ENCODE measurements at places on chromosomes 16 and 17. TPM values are rescaled to one million over a fixed set of nuclear protein-coding genes. Genes with fewer than 3 reads are reported as not detected.

GRCh38 chr16:74320707-74321106, 24.1 kb downstream of the PSMD7 start:
- no peak for DNase-seq

DNA sequence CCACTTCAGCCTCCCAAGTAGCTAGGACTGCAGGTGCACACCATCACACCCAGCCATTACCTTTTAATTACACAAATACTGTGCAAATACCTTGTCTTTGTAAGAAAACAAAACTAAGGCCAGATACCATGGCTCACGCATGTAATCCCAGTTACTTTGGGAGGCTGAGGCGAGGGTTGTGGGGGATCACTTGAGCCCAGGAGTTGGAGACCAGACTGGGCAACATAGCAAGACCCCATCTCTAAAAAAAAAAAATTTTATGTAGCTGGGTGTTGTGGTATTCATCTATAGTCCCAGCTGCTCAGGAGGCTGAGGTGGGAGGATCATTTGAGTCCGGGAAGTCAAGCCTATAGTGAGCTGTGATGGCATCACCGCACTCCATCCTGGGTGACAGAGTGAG, 151.6 kb downstream of the CLEC16A start:
- no peak for DNase-seq

- DNase-seq = no peak
Observed at GRCh38 chr16:70480127-70481105, 26.0 kb downstream of the FCSK start.

- DNase-seq = no peak
Observed at GRCh38 chr16:73131156-73131862, 83.4 kb upstream of the ZFHX3 start.

GRCh38 chr16:9447195-9447551, 355.7 kb downstream of the HAPSTR1 start:
- no peak for DNase-seq

DNA sequence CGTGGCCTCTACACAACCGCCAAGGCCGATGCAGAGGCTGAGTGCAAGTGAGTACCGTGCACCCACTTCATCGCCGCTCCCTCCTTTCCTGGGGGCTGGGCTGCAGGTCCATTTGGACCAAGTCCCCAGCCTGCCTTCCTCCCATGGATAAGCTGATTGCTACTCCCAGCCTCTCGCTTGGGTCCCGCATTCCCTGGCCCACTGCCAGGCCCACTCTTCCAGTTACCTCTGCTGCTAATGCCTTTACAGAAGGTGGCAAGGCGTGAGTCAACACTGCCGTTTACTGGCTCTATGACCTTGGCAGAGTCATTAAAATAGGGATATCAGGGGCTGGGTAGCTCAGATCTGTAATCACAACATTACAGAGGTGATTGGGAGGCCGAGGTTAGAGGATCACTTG, 11.2 kb downstream of the SULT1A2 start:
- DNase-seq = no peak

GRCh38 chr16:14194721-14195120, 123.6 kb downstream of the MRTFB start:
- DNase-seq = no peak

GRCh38 chr16:57622361-57623250, 5.8 kb upstream of the ADGRG1 start:
- DNase-seq = no peak

GRCh38 chr16:22023505-22023904, 15.6 kb downstream of the MOSMO start:
- no peak for DNase-seq

DNA sequence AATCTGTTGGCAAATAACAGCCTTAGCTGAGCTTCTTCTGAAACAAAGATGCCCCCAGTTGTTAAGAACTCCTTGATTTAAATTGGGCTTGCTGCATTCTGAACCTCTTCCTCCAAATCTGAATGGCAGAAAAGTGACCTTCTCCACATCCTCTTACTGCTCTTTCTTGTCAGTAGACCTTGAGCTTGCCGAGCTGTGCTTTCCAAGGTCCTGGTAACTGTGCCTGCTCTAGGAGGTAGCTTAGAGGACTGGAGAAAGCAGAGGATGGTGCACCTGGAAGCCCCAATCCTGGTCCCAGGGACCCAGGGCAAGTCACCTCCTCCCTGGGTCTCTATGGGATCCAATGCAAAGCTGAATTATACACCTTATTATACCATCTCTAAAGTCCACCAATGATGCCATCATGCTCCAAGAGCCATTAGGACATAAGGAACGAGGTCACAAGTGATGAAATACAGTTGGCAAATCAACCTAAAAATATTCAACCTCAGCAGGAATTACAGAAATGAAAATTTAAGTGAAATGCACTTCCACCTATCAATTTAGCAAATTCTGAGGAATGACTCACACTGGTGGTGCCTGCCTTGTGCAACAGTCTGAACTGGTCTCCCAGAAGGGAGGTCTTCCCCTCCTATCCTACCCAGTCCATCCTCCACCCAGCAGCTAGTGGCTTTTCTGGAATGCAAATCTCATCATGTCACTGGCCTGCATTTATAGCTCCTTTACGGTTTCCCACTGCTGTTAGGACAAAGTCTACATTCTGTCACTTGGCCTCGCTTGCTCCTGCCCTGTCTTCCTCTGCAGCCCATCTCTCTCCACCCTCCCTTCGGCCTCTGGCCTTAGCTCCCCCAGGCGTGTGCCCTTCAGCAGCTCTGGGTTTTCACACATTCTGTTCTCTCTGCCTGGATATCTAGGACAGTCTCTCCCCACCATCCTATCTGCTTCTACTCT, 36.6 kb downstream of the TOM1L2 start:
- peak; percentile 92 for DNase-seq

- DNase-seq = no peak
Observed at GRCh38 chr17:33438139-33438538, 145.0 kb upstream of the ASIC2 start.

DNA sequence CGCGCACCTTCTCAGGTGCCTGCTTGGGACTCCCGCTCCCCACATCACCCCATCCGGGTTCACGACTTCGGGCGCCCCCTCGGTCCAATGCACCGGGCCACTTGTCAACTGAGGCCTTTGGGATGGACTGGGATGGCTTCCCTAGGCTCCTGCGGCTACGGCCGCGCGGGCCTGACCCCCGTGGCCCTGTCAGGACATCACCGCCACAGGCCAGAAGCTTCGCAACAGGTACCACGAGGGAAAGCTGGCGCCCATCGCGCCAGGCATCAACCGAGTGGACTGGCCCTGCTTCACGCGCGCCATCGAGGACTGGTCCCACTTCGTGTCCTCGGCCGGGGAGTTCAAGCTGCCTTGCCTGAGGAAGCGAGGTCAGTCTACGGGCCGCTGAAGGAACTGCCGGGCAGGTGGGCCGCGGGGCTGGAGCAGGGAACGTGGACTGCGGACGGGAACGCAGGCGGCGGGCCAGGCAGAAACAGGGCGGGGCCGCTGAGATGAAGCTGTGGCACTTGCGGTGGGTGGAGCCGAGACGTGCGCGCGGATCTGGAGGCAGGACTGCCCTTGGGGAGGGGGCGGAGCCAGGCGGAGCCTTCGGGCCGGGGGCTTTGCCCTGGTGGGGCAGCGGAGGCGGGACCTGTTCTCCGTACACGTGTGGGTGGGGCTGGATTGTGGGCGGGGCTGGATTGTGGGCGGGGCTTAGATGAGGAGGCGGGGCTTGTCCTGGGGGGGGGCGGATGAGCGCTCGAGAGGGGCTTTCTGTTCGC, 13.7 kb upstream of the CNGB1 start:
- peak; percentile 62 for DNase-seq

DNA sequence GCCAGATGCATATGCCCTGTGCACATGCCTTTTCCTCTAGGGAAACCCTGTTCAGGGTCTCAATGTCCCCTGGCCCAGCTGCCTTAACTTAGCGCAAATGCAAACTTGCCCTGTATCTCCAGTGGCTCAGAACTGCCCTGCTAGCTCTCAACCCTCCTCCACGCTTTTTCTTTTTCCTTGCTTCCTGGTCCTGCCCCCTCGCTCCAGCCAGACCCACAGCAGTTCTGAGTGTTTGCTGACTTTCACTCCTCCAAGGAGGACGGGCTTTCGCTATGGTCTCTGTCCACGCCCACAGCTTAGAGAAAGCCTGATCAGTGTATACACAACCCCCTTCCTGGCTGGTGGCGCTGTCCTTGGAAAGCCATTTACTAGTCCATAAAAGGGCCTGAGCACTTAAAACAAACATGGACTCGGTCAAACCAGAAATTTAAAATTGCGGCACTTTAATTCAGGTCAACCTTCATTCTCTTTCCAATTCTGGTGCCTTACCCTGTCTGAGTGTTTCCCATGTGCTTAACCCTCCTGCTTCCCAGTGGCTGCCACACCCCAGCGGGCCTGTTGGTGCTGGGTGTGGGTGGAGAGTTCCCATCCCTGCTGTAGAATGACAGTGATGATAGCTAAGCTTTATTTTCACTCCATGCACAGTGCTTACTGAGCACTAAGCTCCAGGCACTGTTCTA, 15.6 kb upstream of the TMEM98 start:
- DNase-seq = peak; percentile 76

DNA sequence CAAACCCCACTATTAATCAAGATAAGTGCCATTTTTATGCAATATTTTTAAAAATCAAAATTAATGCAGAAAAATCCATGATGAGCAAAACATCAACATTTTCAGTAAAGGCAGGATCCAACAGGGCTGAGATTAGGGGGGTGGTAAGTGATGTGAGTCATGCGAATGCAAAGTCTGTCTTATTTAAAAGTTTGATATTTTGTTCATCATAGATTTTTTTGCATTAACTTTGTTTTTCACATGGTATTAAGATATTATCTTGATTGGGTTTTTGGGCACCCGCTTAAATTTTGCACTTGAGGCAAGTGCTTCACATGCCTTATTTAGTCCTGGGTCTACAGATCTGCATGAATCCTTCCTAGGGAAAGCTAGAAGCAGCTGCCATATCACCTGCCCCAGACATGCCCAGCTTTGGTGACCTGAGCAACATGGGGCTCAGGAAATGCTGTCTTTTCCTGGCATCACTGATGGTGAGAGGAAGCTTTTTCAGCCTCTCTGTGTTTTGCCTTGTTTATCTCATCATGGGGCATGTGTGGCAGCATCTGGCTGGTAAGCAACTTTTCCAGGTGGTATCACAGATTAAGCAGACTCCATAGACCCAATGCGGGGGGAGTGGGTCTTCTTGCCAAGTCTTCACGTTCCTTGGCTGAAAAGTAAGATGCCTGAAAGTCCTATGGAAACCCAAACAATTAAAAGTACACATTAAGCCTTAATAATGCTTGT, 57.6 kb upstream of the NFAT5 start:
- no peak for DNase-seq

- no peak for DNase-seq
Observed at GRCh38 chr16:11401161-11402050, 56.1 kb downstream of the RMI2 start.

DNA sequence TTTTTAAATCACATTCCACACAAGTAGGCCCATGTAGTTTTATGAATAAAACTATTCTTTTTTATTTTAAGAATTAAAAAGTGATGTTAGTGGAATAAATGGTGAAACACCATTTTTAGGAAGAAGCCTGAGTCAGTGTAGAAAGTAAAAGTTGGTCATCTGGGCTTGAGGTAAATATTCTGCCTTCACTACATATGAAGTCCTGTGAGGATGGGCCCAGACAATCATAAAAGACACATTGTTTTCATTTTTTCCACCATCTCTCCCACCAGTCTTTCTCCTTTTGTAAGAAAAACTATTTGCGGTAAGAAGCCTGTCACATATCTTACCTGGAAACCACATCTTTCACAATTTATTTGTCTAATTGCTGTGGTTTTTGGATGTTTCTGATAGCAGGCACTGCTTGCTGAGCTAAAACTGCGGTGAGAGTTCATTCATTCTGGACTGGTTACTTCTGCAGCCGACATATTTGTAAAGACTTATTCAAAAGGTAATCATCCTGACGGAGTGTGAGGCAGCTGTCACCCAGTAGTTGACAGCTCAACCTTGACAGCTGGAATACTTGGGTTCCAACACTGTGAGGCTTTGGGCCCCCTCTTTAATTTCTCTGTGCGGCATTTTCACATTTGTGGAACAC, 10.6 kb upstream of the RFFL start:
- no peak for DNase-seq

GRCh38 chr17:16254773-16255400, 37.9 kb downstream of the PIGL start:
- DNase-seq = no peak

SLC16A3 gene
- total RNA-seq = 49.1 TPM

TPSD1 gene
- not detected for total RNA-seq

CNGB1 gene
- total RNA-seq = not detected

SLC12A3 gene
- total RNA-seq = not detected

CHD9NB gene
- total RNA-seq = 1.1 TPM

SDF2 gene
- 81.7 TPM for total RNA-seq

LRRC46 gene
- total RNA-seq = not detected
